Choroid plexus epithelial cell (primary cell): ENCODE measurements at places on chromosomes 13 and 19.
A peak's percentile ranks its signal among the peaks of the same experiment; 100 is the strongest.

GRCh38 chr19:28642787-28643683 is 569.9 kb downstream of the UQCRFS1 start:
- DNase-seq, result no peak

DNA sequence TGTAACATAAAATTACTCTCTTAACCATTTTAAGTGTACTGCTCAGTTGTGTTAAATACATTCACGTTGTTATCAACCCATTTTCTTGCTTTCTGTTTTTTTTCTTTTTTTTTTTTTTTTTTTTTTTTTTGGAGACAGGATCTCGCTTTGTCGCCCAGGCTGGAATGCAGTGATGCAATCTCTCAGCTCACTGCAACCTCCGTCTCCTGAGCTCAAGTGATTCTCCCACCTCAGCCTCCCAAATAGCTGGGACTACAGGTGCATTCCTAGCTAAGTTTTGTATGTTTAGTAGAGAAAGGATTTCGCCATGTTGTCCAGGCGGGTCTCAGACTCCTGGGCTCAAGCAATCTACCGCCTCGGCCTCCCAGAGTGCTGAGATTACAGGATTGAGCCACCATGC is 42.5 kb upstream of the C13orf42 start:
- DNase-seq, result no peak

DNA sequence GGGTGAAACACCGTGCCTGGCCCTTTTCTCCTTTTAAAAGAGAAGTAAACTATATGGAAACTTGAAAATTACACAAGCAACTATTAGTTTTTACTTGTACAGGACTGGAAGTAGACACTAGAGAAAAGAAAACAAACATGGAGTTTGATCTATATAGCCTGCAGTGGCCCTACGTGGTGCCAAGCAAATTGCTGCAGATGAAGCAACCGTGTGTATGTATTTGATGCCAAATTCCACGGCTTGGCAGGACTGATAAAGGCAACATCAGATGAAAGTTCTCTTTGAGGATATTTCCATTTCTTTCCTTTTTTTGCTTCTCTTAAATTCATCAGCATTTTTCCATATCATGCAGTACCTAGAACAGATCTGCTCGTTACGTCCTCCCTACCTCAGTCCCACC is 49.8 kb downstream of the ATP8A2 start:
- DNase-seq, result no peak

DNA sequence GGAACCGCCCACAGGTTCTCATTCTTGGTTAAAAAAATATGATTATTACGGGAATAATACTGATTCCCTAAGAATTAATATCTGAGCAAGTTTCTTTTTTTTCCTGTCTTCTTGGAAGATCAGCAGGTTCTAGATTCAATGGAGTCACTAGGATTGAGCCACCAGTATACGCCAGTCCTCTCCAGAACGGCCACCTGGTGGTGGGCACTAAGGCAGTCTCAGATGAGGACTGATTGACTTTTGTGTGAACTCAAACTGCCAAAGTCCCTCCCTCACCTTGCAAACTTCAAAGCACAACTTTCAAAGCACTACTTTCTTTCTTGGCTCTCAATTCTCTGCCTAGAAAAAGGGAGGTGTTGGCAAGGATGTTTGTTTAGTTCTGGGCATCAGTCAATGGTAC is 33.3 kb upstream of the ALOX5AP start:
- no peak for DNase-seq

DNA sequence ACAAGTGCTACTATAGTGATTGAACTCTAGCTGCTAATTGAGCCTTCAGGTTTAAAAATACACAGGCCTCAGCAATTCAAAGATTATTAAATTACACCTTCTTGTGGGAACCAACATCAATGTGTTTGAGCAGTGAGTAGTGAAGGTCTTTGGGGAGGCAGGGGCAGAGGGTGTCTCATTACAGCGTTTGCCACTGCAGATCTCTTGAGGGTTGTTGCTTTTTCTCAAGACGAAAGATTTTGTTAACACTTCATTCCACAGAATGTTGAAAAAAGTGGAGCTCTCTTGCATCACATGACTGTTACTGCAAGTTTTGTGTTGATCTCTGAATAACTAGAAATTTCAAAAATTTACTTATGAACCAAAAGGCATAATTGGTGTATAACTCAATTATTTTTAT is 253.6 kb downstream of the ATP8A2 start:
- DNase-seq, result no peak

GRCh38 chr13:92896842-92897241 is 329.8 kb upstream of the GPC6 start:
- DNase-seq, result peak; percentile 75

GRCh38 chr13:39510316-39510695 is 92.7 kb downstream of the LHFPL6 start:
- DNase-seq, result no peak

DNA sequence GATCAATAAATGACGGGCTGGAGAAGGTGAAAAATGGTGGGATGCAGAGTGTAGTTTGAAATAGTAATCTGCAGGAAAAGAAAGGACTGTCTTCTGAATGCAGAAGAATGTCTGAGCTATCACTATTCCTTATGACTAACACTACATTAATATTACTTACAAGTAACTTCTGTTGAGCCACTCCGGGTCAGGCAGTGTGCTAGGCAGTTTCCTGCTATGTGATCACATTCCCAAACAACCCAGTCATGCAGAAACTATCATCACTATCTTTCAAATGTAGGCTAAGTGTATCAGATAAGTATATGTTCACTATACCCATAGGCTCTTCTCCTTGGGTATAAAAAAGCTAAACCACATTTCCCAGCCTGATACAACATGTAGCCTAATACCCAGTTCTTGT is 6.6 kb downstream of the ZNF599 start:
- peak; percentile 34 for DNase-seq

DNA sequence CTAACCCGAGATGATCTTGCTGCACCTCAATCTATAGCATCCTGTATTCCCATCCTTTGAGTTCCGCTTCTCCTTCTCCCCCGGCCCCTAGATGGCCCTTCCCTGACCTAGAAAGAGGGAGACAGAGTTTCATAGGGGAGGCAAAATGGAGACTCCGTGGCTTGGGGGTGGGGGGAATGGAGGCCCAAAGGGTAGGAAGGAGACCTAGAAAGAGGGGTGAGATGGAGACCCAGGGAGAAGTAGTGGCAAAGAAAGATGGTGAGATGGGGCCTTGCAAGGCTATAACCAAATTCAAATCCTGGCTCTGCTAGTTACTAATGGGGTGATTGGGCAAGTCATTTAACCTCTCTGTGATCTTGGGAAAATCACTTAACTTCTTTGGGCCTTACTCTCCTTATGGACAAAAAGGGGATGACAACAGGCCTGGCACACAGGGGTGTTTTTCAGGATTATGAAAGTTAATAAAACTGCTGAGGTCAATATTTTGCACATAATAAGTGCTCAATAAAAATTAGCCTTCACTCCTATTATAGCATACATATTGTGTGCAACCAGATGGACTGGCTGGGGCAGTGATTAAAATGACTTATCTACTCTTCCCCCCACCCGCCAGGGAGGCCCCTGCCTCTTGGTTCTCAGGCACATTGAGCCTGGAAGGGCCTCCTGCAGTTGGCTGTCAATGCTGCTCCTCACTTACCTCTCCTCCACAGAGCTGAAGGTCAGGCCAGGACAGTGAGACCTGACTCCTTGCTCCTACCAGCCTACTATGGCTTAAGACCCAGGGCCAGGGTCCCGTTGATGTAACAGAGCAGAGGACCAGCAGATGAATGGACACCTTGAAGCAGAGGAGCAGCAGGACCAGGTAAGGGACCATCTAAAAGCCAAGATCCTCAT is 633 bp downstream of the SPHK2 start:
- DNase-seq, result no peak

DNA sequence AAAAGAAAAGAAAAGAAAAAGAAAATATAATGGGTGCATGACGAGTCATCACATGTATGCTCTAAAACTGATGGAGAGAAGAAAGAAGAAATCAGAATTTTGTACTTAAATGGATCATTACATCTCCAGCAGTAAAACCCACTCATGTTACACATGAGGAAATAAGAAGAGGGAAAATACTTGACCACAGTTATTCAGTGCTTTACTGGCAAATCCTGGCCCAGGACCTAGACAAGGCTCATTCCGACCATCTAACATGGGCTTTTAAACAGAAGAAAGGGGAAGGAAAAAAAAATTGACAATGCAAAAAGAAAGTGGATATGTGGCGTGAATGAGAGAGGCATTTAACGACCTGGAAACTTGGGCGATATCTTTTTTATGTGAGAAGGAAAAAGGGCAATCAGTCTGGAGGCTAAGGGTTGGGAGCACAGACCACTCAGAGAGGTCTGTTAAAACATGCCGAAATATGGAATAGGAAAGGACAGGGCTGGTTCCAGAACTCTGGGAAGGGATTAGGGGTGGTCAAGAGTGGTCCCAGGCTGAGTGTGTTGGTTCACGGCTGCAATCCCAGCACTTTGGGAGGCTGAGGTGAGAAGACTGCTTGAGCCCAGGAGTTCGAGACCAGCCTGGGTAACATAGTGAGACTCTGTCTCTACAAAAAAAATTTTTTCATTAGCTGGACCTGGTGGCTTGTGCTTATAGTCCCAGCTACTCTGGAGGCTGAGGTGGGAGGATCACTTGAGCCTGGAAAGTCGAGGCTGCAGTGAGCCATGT is 1.6 kb downstream of the SIGLECL1 start:
- no peak for DNase-seq

GRCh38 chr13:32905864-32906180 is 110.4 kb upstream of the KL start:
- peak; percentile 68 for DNase-seq

DNA sequence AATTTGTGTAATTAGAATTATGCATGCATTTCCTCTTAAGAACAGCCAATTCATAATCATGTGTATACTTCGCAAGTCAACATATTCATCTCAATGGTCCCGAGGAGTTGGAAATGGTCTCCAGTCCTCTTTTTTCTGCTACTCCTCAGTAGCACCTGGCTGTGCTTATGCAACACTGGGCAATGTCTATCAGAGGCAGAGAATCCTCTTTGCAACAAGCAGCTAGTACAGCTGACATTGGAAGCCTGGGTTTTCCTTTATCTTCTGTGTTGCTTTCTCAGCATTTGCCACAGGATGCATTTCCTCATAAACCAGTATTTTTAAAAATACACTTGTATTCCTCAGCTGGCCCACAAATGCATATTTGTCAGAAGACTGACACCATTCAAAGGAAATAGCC is 405.3 kb upstream of the GPC6 start:
- no peak for DNase-seq

- DNase-seq, result no peak
Measured at GRCh38 chr13:76668141-76668540, 218.1 kb downstream of the KCTD12 start.

DNA sequence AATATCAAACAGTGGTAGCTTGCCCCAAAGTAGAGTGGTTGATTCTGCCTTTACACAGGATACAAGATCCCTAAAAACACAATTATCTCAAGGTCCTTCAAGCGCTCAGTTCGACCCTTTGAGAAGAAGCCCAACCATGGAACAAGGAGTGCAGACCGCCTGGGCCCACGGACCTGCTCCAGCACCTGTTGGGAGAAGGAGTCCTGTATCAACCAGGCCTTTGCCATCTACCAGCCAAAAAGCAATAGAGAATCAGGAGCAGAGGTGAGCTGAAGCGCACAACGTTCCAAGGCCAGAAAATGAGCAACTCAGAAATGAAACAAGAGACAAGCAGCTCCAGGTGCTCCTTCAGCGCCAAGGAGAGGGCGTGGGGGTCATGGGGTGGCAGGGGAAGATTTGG is 6.3 kb upstream of the LILRB3 start:
- no peak for DNase-seq

- peak; percentile 24 for DNase-seq
Measured at GRCh38 chr19:14248578-14249011, 42.6 kb upstream of the ADGRL1 start.

DNA sequence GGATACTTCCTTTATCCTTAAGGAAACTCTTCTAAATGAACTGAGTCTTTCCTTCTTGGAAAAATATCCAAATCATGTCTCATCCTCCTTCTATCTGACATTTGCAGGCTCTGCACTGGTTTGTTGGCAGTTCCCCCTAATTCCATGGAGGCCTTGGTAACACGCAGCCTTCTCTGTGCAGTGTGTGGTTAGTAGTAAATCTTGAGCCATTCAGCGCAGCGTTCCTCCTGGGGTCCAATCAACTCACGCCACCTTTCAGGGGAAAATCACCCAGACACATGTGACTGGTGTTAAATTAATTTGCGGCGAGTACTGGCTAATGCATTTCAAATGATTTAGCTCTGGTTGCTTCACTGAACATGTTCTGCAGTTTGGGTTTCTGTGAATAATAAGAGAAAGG is 21.0 kb upstream of the CBY2 start:
- DNase-seq, result no peak

GRCh38 chr13:71358218-71358617 is 508.8 kb downstream of the DACH1 start:
- DNase-seq, result no peak

DNA sequence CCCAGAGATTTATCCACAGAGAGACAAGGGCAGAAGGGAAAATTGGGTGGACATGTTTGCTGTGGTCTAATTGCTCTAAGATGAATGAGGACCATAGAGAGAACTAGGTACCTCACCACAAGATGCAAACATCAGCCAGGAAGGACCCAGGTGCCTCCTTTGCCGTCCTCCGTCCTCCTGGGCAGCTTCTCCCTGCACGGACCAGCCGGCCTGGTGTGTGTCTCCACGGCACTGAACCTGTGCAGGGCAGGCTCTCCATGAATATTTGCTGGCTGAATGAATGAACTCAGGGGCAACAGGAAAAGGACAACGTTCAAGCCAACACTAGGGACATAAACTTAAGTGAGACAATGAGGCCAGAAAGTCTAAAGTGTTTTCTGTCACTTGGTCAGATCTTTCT is 143.9 kb downstream of the ZNF536 start:
- no peak for DNase-seq
